ENCODE measurements at places on chromosomes 11 and 22.

- no peak for ATAC-seq
These were observed 660.9 kb downstream of the BRD1 start for GRCh38 chr22:49166746-49167145.

GRCh38 chr22:29483254-29483653 is 3.2 kb downstream of the NEFH start:
- ATAC-seq, result no peak

- ATAC-seq, result no peak
These were observed 1029.9 kb downstream of the BRD1 start for GRCh38 chr22:48797731-48798130.

GRCh38 chr11:204587-205109 is 2.6 kb downstream of the BET1L start:
- no peak for ATAC-seq

- ATAC-seq, result no peak
These were observed 148.3 kb downstream of the CEP164 start for GRCh38 chr11:117475716-117476530.

DNA sequence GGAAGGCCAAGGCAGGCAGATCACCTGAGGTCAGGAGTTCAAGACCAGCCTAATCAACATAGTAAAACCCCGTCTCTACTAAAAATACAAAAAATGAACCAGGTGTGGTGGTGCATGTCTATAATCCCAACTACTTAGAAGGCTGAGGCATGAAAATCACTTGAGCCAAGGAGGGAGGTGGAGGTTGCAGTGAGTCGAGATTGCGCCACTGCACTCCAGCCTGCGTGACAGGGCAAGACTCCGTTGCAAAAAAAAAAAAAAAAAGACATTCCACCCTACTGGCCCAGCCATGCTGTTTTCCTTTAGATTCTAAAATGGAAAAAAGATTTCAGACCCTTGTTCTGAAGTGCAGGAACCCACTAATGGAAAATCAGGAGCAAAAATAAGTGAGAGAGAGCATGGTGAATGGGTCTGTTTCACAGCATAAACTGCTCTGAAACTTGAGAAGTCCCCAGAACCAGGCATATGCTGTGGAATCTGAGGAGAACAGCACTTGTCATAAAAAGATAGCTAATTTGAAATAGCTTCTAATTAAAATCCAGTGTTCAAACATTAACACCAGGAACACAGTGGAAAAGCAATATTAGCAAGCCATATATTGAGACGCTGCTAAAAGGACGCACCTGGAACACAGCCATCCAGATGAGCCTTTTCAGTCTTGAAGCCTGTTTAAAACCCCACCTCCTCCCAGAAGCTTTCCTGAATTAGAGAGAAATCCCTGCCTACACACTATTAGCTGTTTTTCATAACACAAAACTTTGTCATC is 66.3 kb upstream of the CHRM4 start:
- ATAC-seq, result no peak

- peak; percentile 89 for ATAC-seq
These were observed 27.8 kb upstream of the ROBO3 start for GRCh38 chr11:124837491-124837856.

- ATAC-seq, result no peak
These were observed 3.6 kb downstream of the GAL start for GRCh38 chr11:68687986-68688385.

DNA sequence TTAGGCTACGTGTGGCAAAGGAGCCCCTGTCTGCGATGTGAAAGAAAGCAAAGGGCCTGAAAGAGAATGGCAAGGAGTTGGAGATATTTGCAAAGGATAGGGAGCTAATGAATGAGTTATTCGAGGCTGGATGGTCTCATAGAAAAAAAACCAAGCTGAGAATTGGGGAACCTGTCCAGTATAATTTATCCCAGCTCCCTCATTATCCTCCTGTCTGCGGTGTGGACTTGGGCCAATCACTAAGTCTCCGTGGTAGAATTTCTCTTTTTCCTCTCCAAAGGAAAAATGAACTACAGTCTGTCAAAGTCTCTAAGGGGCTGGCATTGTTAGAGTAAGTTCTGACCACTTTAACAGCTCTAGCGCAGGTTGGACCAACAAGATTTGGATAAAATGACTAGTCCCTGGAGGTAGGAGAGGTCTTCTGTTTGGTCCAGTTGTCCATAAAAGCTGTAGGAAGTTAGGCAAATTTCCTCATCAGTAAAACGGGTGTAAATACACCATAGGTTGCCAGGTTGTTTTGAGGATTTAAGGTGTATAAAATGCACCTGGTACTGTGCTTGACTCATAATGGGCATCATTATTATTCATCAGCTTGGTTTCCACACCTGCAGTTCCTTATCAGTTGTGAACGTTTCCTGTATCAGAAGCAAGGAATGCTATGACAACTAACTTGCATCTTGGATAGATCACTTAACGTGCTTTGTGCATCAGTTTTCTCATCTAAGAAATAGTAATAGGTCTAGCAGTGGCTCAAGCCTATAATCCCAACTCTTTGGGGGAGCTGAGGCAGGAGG is 10.3 kb upstream of the CDON start:
- no peak for ATAC-seq

- peak; percentile 31 for ATAC-seq
These were observed 8.7 kb downstream of the EHD1 start for GRCh38 chr11:64869571-64870175.

GRCh38 chr22:30253205-30253852 is 6.8 kb upstream of the LIF start:
- ATAC-seq, result no peak

GRCh38 chr11:62702246-62702645 is 5.0 kb downstream of the BSCL2 start:
- ATAC-seq, result no peak

GRCh38 chr11:13891911-13892310 is 70.6 kb upstream of the SPON1 start:
- no peak for ATAC-seq

GRCh38 chr11:115385226-115385625 is 119.0 kb downstream of the CADM1 start:
- no peak for ATAC-seq

DNA sequence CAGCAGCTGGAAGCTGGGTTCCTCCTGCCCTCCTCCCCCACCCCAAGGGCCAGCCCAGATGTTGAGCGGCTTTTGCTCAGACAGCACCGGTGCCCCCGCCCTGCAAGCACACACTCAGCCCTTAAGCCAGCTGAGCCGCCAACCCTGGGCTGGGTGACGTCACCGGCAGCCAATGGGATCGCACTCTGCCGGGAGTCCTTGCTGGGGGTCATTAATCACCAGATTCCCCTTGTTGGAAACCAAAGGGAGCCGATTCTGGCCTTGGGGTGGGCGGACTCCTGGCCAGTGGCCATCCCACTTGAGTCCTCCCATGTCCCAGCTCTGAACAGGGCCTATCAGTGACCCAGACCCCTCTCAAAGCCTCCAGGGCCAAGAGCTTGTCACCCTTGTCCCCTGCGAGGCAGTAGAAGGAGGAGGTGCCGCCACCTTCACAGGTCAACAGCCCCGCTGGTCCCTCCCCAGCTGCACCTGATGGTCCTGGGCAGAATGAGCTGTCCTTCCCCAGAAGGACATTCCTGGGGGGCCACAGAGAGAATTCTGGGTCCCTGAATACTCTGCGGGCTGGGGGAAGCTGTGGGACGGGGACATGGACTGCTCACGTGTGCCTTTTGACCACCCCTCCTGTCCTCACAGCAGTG is 7.4 kb downstream of the DUSP8 start:
- ATAC-seq, result peak; percentile 52

DNA sequence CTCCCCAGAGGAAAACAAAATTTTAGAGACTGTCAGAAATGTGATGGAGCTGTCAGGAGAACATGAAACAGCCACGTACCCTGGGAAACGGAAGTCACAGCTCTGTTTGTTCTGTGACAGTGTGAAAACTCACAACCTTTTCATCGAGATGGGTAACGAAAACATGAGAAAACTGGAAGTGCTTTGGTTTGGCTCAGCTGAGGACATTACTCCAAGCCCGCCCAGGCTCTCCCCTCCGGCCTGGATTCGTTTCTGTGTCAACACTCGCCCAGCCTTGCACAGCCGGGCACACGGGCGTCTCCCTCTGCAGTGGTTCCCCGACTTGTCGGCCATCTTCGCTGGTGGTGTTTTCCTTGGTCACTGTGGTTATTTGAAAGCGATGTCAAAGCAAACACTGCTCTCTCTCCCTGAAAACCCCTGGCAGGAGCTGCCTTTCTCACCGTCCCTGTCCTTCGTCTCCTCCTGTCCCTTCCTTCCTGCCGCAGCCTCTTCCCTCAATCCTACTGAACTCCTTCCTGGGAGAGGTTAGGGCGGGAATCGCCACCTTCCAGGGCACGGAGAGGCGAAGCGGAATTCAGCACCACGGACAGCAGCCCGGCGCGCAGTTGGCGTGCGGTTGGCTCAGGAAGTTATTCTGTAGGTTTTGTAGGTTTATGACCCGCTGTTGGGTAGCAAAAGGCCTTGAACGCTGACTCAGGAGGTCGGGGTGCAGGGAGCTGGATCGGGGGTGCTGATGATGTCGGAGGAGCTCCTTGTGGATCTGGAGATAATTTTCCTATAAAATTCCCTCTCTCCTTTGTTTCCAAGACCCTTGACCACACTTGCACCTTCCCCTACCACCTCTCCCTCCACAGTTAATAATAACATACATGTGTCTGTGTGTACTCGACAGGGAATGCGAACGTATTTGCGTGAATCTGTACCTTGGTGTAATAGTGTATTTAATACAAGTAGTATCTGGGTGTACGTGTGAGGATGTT is 13.1 kb upstream of the RPS19BP1 start:
- ATAC-seq, result no peak

GRCh38 chr22:39528681-39529486 is 3.7 kb downstream of the RPS19BP1 start:
- peak; percentile 34 for ATAC-seq

DNA sequence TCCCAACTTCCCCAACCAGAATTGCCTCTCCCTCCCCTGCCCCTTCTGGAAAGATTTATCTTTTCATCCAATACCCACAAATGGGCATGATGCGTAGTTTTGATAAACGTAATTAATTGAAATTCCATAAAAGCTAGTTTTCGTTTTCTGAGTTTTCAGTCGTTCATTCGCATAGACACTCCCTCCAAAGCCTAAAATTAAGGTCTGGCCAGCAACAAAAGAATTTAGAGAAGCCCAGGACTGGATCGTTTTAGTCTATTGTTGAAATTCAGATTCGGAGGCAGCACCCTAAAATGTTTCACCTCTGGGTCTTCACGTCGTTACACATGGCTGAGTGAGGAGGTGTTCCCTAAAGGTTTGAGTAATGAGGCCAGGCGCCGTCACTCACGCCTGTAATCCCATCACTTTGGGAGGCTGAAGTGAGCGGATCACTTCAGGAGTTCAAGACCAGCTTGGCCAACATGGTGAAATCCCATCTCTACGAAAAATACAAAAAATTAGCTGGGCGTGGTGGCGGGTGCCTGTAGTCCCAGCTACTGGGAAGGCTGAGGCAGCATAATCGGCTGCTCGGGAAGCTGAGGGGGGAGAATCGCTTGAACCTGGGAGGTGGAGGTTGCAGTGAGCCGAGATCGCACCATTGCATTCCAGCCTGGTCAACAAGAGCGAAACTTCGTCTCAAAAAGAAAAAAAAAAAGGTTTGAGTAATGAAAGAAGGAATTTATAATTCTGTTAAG is 589 bp upstream of the NDUFC2 start:
- ATAC-seq, result peak; percentile 43

DNA sequence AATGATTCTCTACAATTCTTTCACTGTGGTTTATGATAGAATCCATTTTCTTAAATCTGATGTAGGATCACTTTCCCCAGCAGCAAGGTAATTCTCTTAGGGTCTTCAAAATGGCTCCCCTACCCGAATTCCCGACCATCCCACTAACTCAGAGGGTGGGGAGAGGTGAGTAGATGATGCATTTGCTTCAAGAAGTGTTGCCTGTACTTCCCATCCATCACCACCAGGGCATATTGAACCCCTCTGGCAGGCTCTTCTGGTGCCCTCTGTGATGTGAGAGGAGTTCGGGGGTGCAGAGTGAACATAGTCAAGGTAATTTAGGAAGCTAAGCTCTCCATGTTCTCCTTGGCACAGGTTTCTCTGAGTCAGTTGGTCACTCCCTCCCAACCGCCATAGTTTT is 52.3 kb downstream of the ZNRF3 start:
- ATAC-seq, result no peak

Data from SK-N-SH treated with all-trans-retinoic acid at 6 μM for 48 hours (cell line).